Pancreas (tissue), 10 donors: ENCODE measurements at places on chromosomes 2 and 18. TPM values are rescaled to one million over a fixed set of nuclear protein-coding genes. Genes with fewer than 3 reads are reported as not detected.

Gene SLC4A5
- total RNA-seq: 1.3 TPM

Gene UNC50
- 19.6 TPM for total RNA-seq

Gene BMP10
- not detected for total RNA-seq

Gene UCN
- 0.67 TPM for total RNA-seq

GRCh38 chr18:28136071-28136470 is 40.9 kb downstream of the CDH2 start:
- no peak for DNase-seq

- no peak for DNase-seq
These were observed 45.4 kb downstream of the MCFD2 start for GRCh38 chr2:46870051-46870839.

- no peak for DNase-seq
These were observed 8.3 kb downstream of the NFU1 start for GRCh38 chr2:69428981-69429380.
